ENCODE measurements at places on chromosomes 16 and 17.

GRCh38 chr16:49529411-49530045, 155.9 kb downstream of the C16orf78 start:
- no peak for DNase-seq

DNA sequence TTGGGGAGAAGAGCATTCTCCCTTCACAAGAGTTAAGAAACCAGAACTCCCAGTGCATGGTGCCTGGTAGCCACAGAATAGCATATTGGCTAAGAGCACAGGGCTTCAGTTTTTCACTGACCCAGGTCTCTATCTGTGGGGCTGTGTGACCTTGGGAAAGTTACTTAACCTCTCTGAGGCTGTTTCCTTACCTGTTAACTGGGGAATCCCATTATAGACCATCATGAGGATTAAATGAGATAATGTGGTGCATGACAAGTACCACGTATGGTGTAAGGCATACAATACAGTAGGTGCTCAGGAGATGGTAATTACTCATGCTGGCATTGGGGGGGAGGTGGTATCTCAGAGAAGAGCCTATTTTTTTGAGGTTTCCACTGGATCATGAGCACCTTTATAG, 33.6 kb downstream of the BEAN1 start:
- no peak for DNase-seq

- no peak for DNase-seq
Observed at GRCh38 chr17:31299624-31300023, 2.6 kb upstream of the OMG start.

DNA sequence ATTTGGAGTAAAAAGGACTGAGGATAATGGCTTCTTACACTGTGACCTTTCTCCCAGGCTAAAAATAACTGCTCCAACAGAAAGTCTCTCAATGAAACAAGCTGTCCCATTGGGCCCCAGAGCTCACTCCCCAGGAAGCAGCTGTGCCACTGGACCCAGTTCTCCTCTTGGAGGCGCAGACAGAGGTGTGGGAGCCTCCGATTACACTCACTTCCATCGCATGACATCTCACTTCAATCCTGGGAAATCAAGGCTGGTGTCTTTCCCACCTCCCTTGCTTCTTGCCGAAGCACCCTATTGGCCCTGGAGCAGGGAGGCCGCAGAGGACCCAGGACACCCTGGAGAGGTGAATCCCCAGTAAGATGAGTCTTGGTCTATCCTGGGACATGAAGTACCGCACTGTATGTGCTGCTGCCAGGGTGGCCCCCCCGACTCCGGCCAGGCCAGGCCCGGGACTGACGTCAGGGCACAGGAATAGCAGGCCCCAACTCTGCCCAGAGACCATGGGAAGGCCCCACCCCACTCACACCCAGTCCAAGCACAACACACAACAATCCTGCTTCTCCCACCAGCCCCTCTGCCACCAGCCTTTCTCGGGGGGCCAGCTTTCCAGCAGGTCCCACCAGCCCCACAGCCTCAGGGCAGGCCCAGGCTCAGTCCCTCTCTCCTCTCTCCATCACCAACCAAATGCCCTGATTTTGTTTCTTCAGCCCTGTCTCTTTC, 29.5 kb downstream of the SRL start:
- no peak for DNase-seq

DNA sequence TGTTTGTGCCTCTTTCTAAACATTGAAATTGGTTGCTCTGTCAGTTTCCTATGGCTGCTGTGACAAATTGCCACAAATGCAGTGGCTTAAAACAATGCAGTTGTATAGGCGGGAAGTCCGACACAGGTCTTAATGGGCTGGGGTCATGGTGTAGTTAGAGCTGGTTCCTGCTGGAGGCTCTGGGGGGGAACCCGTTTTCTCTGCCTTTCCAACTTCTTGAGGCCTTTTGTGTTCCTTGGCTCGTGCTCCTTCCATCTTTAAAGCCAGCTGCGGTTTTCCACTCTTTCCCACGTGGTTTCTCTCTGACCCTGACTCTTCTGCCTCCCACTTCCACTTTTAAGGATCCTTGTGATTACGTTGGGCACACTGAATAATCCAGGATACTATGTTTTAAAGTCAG, 12.5 kb downstream of the EPN2 start:
- no peak for DNase-seq

- no peak for DNase-seq
Observed at GRCh38 chr17:31722251-31723056, 136.6 kb downstream of the COPRS start.

DNA sequence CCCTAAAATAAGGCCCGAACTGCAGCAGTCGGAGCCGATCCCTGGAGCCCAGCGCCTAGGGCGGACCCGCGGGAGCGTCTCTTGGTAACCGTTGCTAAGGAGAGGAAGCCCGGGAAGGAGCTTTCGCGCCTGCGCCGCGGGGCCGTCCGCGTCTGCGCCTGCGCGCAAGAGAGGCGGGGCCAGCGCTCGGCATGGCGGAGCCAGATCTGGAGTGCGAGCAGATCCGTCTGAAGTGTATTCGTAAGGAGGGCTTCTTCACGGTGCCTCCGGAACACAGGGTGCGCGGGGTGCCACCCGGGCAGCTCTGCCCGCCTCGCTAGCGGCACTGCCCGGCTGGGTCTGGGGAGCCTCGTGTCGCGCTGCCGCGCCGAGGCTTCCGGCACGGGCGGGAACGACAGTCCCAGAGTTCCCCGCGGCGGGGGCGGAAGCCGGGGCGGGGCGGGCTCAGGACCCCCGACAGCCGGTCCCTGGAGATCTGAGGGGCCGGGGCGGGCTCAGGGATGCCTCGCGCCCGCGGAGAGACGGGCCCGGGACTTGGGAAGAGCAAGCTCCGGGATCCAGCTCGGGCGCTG, at the start of gene CDK10:
Gene CDK10, plus strand, starts transcription at position 170 of the 572 bp plus-strand sequence. Its CDS starts 22 bp downstream, at position 192.
- peak; percentile 51 for DNase-seq

DNA sequence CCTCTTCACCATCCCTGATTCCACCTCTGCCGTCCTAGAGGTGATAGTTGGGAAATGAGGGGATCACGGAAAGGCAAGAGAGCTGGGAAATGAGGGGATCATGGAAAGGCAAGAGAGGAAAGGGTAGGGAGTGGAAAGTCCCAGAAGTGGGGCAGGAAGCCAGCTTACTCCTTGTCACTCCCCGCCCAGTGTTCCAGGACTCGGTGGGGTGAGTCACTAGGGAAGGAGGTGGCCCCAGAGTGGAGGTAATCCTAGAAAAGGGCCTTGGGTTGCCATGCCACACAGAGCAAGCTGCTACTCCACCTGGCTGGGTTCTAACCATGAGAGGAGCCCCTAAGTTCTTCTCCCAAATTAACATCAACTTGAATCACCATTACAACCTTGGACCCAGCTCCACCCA, 14.8 kb downstream of the ALOXE3 start:
- DNase-seq = no peak

DNA sequence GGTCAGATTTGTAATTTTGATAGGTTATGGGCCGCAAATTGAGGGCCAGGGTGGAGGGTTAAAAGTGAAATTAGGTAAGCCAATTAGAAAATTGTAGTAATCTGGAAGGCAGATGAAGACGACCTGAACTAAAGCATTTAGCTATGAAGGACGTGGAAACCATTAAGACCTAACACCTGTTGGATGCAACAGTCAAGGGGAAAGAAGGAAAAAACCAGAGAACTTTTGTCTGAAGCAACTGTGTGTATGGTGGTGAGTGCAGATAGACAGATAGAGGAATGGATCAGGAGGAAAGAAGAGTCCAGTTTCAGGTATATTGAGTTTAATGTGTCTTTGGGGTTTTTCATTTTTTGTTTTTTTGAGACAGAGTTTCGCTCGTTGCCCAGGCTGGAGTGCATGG, 40.2 kb upstream of the MARCHF10 start:
- DNase-seq = no peak

DNA sequence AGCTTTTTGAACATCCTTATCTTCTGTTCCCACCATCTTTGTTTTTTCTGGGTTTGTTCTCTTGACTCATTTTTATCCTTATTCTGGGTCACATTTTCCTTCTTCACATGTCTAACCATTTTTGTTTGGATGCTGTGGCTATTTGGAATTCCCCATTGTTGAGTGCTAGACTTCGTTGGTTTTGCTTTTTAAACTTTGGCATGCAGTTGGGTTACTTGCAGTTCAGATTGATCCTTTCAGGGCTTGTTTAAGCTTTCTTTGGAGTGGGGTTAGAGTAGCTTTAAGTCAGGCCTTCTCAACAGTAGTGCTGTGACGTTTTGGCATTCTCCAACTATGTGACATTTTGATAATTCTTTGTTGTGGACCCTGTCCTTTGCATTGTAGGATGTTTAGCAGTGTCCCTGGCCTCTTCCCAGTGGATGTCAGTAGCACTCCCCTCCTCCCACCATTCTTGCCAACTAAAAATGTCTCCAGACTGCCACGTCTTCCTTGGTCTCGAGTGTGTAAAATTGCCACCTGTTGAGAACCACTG, 21.1 kb downstream of the PRMT7 start:
- DNase-seq = no peak

DNA sequence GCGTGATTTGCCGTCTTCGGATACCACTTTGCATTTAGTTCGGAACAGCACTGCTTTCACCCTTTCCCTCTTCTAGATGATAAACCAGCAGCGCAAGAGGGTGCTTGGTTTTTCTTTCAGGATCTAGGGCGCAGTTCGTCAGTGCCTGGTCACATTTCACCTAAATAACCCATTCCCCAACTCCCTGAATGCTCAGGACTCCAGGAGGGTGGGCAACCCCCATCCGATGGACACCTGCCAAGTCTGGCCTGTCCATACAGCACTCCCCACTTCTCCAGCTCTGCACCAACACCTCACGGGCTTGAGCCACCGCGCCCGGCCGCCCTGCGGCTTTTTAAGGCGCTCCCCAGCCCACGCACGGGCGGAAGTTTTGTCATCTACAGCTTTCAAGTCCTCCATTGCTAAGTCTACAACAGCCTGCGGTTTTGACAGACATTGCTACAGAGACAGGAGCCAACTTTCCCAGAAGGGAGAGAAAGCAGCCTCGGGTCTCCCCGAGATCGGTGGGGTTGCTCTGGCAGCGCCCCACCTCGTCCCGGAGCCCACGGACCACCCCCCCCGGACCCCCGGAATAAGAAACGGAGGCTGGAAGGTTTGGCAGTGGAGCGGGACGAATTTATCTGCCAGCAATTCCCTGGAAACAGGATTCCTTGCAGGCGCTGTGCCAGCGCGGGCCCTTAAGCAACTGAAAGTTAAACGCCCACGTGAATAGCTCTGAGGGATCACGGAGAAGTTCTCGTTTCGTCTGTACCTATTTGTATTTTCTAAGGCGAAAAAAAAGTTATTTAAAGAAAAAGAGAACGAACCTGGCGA, 38.6 kb upstream of the SLFN13 start:
- peak; percentile 77 for DNase-seq

GRCh38 chr16:57405097-57405496, 530 bp downstream of the CCL17 start:
- DNase-seq = no peak

GRCh38 chr17:43880420-43880991, 26.8 kb downstream of the MPP2 start:
- DNase-seq = no peak

DNA sequence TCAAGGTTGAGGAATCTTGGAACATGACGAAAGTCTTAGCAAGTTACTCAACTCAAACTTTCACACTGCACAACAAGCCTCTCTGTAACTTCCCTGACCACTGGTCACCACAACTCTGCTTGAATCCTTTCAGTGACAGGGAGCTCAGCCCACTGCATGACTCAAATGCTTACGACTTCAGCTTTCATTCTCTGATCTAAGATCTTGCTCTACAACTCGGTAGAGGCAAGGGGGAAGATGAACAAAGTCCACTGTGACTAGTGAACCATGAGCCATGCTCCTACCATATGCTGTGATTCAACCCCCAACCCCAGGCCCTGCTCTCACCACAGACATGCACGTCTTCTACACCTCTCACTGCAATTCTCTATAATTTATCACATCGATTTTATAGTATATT, 160.9 kb downstream of the SLC39A11 start:
- no peak for DNase-seq

DNA sequence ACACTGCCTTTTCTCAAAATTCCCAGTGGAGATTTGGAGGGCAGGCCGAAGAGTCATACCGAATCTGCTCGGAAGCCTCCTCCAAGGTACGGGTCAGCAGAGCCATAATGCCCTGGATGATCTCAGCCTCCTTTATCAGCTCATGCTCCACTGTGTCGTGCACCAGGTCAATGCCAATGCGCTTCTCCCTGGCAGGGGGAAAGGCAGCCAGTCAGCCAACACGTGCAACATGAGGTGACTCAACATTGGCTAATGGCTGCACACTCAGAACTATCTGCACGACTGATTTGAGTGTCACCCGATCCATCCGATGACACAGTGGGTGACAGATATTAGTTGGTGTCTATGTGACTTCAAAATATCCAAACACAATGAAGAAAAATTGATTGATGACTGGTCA, 15.8 kb downstream of the TEKT1 start:
- no peak for DNase-seq

GRCh38 chr17:42125565-42125964, 3.0 kb downstream of the HSPB9 start:
- no peak for DNase-seq

GRCh38 chr16:9870962-9871361, 311.3 kb downstream of the GRIN2A start:
- DNase-seq = no peak

GRCh38 chr17:44400226-44400847, 10.9 kb upstream of the ITGA2B start:
- DNase-seq = no peak

GRCh38 chr16:49586466-49587450, 213.2 kb downstream of the C16orf78 start:
- no peak for DNase-seq
